ENCODE measurements at places on chromosomes 2 and 18.

DNA sequence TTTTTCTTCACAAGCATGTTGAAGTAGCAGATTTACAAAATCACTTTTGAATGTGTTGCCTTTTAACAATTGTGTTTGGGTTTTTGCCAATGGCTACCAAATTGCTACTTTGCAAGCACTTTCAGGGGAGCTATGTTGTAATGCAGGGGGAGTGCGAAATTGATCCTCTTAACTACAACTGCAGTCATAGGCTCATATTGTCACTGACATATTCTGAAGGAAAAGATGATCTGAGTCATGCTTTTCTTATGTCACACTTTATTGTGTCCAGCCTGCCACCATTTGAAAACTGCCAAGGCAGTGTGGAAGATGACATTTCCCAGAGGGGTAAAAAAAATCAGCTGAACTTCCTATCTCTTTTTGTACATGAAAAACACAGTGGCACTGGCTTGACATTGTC, 74.9 kb downstream of the GPD2 start:
- DNase-seq: no peak

DNA sequence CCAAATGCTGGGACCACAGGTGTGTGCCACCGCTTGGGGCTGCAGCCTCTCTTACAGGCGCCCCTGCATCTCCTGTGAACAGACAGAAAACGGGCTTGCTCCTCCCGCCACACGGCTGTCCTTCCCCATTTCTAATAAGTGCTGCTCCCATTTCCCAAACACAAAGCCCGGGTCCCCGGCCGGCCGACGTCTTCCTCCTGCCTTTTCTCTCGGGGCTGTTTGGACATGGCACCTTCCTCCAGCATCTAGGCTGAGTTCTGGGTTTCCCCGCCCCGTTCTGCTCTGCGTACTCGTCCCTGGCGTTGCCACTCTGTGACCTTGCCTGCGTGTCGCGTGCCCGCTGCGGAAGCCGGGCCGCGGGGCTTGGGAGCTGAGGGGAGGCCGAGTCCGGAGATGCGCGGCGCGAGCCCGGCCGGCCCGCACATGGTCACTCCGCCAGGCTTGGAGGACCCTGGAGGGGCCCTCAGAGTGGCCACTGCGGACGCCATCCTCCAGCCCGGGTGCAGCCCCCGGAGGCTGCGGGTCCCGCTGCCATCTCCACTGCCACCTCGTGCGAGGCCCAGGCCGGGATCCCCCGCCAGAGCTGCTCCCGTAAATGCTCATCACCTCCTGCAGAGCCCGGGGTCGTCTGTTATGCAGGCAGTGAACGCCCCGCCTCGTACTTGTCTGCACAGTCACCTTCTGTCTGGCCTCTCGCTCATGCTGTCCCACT, 26.3 kb downstream of the PRELID3A start:
- DNase-seq: no peak

DNA sequence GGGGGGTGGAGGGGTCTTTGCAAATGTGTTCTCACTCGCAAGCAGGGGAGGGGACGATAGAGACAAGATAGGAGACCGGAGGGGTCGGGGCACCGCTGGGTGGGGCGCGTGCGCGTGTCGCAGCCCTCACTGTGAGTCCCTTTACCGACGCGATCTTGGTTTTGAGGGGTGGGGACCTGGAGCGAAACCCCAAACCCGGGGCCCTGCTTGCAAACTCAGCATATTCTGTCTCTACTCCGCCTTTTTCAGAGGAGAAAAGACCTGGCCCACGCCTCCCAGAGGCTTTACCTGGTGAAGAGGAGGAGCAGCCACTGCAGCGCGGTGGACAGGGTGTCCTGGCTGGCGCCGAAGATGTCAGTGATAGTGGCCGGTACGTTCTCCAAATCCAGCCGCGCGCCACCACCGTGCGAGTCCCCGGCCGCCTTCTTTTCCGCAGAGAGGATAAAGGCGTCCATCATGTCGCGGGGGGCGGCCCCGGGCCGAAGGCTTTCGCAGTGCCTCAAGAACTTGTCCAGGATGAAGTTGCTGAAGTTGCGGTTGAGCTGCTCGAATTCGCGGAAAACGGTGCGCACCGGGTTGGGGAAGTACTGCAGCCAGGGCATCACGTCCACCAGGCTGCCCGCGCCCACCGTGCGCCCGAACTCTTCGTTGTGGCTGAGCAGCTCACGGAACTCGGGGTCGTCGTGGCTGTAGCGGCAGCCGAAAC, 1.7 kb downstream of the CYP1B1 start:
- DNase-seq: peak; percentile 25

- no peak for DNase-seq
Observed at GRCh38 chr2:9494081-9494480, 19.7 kb downstream of the IAH1 start.

DNA sequence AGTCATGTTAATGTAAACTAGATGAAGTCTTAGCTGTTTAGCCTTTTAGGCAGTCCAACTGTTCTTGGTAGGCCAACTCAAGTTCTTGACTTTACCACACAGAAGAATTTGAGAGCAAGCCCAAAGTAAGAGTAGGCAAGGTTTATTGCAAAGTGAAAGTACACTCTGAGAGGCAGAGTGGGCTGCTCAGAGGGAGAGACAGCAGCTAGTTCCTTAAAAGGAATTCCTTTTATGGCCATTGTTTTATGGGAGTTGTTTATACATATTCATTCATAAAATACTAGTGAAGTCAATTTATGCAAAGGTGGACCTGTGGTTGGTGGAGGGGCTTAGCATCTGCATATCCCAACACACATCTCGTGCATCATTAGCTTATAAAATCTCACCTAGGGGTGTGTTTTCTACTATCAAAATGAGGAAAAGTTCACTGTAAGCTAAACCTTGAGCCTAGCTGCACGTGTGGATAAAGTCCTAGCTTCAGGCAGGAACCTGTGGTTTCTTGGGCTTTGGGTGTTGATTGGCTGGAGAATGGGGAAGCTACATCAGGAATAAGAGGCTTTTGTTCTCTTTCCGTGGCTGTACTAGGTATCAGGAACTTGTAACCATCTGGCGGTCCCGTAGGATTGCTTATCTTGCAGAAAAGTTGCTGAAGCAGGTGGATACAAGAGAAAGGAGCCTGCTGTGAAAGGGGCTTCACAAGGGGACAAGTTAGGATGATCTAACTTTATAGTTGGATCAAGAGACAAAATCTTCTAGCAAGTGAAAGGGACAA, 110.4 kb upstream of the GULP1 start:
- DNase-seq: peak; percentile 10

DNA sequence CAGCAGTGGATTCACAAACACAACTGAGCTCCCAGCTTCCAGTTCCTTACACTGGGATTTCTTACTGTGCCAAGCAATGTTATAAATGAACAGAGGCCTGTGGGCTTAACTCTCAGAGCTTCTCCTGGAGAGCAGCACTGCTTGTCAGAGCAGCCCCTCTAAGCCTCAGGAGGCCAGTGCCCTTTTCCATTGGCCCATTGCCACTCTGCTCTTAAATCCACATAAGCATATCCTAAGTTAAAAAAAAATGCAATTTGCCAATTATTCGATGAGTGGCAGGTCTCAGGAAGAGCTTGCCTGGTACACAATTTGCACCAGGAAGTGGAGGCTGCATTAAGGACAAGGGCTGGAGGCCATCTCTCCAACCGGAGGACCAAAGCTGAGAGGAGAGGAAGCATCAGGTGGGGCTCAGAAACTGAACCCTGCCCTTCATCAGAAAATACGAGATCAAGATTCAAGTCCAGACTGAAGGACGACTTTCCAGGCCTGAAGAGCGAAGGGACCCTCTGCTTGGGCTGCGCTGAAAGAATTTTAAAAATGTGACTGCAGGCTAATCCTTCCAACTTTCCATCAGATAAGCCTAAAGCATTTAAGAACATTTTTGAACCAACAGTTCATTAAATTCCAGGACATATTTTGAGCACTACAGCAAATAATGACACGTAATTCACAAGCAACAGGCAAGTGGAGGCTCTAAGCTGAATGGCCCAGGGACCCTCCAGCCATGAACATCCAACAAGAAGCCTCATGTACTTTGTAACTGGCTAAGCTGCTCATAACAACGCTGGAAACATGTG, 28.4 kb upstream of the PXDN start:
- DNase-seq: no peak

- no peak for DNase-seq
Observed at GRCh38 chr18:77001041-77001440, 131.5 kb downstream of the MBP start.

DNA sequence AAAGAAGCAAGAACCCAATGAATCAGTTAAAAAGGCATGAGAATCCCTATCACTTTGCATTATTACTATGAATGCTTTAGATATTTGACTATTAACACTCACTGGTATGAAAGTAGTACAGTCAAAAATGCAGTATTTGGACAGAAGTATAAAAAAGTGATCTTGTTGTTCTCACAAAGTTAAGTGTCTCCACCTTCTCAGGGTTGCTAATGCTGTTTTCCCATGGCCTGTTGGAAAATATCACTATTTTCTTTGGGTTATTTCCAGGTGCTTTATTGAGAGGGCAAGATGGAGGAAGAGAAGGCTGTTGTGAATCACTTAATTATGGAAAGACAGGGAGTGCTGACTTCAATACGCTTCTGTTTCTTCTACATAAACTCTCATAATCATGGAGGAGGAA, 13.6 kb upstream of the CREB1 start:
- DNase-seq: peak; percentile 74

GRCh38 chr2:6254441-6254840, 562.3 kb downstream of the SOX11 start:
- no peak for DNase-seq

GRCh38 chr18:54323970-54324369, 33.7 kb downstream of the STARD6 start:
- DNase-seq: no peak

DNA sequence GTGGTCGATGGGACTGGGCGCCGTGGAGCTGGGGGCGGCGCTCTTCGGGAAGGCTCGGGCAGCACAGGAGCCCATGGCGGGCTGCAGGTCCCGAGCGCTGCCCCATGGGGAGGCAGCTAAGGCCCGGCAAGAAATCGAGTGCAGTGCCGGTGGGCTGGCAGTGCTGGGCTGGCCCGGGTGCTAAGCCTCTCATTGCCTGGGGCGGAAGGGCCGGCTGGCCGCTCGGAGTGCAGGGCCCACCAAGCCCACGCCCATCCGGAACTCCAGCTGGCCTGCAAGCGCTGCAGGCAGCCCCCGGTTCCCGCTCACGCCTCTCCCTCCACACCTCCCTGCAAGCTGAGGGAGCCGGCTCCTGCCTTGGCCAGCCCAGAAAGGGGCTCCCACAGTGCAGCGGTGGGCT, 748.4 kb upstream of the NRXN1 start:
- DNase-seq: no peak

DNA sequence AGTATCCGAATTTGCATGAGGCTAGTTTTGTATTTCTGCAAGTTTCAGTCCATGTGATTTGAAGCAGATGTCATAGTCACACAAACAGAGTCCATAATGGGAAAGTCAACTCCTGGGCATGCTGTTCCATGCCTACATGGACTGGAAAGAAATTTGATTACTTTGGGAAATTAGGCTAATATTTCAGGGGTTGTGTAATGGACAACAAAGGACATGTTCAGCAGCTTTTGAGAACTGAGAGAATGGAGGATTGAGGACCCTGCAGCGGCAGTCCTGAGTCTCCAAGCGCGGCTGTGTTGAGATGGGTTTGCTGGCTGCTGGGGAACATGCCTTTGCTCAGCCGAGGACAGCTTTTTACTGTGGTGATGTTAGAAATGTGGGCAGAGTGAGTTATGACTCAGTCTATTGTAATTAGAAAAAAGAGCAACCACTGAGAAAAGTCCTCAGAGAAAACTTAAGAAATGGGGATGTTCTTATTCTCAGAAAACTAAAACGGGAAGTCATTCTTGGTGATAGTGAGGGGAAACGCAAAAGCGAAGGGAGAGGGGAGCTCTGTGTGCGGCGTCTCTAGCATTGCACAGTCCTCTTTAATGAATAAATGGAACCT, 149.2 kb downstream of the FAM210A start:
- DNase-seq: peak; percentile 16

DNA sequence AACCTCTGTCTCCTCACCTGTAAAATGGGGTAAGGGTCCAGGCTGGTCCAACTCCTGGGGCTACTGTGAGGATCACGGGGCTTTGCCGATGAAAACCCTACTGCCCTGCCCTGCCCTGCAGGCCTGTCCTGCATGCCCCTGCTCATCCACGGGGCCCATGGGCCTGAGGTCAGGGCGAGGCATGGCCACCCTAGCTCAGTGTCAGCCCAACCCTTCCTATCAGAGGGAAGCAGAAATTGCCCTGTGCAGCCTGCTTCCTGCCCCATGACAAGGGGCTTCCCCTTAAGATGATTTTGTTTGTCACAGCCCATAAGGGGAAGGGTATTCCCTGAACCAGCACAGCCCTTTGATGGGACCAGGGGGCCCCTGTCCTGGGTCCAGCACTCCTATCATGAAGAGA, 353.6 kb upstream of the ID2 start:
- DNase-seq: no peak

DNA sequence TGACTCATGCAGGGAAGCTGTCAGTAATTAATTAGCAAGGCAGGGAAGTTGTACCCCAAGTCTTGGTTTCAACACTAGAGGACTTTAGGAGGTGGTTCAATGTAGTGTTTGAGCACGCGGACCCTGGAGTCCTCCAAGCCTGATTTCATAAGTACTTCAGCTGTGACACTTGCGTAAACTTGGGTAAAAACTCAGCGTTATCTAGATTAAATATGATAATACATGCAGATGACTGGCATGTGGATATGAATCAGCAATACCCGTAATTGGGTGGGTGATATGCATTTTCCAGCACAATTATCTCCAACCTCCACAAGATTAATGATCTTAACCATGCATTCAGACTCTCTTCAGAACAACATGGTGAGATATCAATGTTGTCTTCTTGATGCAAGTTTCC, 5.2 kb downstream of the UGT1A7 start:
- no peak for DNase-seq

GRCh38 chr2:149307014-149307413, 23.4 kb upstream of the LYPD6 start:
- peak; percentile 2 for DNase-seq

DNA sequence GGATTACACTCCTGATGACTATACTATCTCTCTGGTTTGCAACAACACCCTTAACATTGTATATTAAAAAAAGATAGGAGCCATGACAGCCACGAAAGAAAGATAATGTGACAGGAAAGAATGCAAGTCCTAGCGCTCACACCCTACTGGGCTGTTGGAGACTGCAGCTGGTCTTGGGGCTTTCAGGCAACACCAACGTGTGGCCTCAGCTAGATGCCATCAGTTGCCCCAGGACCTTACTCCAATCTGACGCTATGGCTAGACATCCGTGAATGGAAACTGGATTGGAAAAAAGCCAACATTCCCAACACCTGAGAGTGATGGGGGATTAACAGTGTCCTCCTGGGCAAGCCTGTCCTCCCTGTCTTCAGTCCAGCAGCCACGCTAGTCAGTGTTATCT, 357.4 kb upstream of the GULP1 start:
- no peak for DNase-seq

All from cardiac fibroblast (primary cell).